ENCODE measurements at places on chromosomes 3 and 15.

DNA sequence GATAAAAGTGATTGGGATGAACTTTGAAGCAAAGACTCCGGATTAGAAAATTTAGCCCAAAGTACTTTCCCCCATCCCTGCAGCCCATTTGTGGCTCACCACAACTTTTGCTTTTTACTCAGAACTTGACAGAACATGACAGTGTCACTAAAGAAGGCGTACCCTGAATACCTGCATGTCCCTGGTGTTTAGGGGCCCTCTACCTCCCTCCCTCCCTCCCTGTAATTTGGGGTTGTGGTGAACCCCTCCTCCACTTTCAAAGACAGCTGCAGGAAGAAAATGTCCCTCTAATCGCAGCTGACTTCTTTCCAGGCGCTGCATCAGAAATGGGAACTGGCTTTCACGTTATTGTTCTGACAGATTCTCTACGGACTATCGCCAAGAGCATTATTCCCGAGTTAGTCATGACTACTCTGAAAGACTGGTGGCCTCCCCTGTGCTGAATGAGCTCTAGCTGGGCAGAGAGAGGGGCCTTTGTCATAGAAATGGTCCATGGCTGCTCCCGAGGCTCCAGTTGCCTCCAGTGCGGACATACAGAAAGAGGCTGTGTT lies 93.2 kb upstream of the ARHGEF3 start:
- no peak for DNase-seq

DNA sequence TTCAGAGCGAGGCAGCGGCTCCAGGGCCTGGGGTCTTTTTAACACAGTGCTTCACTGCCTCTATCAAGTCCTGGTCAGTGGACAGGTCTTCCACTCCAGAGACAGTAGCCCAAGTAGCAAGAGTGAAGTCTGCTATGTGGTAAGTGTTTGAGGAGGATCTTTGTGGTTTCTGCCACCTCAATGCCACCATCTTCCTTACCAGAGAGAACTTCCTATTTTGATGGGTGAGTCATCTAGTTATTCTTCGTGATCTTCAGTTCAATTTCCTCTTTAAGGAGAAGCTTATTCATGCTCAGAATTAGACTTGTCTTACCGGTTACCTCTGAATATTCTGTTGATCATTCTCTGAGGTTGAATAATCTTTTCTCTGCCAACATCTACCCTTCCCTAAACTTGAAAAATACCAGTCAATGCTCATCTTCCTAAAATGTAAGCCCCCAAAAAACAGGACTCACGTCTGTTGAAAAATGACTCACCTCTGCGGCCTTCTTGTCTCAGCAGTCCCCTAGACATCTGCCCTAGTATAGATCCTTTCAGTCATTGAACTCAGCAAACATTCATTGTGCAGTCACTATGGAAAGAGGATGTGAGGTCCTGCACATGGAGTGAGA lies 32.2 kb upstream of the BCL6 start:
- DNase-seq: no peak

DNA sequence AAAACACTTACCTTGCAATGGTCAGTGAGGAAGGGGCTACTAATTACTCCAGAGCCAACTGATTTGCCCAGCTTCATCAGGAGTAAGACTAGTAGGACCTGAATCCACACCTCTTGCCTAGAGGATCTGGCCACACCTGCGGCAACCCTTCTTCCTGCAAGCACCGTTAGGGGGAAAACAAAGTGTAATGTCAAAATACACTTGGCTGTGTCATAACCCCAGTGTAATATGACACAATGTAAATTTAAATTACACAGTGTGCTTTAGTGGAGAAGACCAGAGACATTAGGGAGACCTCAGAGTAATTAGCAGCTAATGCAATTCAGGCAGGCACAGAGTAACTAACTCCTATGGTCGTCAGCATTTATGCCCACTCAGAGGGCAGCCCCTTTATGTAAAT lies 308.5 kb upstream of the ARRDC4 start:
- DNase-seq: no peak

DNA sequence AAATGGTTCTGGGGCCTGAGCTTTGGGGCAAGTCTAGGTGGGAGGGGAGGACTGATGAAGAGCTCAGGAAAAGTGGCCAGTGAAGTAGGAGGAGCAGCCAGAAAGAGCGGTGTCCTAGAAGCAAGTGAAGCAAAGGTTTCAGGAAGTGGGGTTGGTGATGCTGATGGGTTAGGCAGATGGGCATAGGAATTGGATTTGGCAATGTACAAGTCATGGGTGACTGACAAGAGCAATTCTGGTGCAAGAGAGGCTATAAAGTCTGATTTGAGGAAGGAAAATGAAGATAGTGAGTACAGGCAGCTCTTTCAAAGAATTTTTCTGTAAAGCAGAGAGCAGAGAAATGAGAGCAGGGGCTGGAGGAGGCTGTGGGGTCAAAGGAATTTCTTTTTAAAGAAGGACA lies 19.7 kb downstream of the ALPK3 start:
- no peak for DNase-seq
